ENCODE measurements at places on chromosomes 4 and X.

- DNase-seq: no peak
Measured at GRCh38 chr4:166091146-166091545, 218.1 kb downstream of the TLL1 start.

GRCh38 chr4:60847614-60848013, 352.5 kb upstream of the ADGRL3 start:
- no peak for DNase-seq

DNA sequence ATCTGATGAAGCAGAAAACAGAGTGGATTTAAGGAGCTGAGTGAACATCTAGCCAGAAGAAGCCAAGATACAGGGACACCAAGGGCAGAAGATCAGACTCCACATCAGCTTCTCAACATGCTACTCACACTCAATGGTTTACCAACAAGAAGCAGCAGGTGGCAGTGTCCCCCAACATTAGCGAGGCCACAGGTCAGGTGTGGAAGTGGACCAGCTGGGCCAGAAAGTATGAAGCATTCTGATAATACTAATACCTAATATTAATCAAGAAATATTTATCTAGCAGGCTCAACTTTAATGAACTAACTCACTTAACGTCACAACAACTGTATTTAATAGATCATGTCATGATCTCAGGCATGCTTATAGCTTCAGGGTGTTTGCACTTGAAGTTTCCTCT, 73.4 kb upstream of the TTC29 start:
- peak; percentile 6 for DNase-seq

DNA sequence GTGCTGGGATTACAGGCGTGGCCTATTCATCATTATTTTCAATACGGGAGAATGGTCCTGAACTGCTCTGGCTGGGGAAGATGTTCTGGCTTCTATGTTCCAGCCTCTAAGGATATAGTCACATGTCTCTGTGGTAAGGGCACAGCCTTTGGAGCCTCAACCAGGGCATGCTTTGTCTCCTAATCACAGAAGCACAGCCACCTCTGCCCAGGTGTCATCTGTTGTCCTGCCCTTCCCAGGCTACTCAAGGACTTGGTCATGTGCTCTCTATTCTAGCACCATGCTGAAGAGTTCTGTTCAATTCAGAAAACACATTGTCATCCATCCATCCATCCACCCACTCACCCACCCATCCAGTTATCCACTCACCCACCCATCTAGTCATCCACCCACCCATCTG, 29.5 kb downstream of the ASMTL start:
- DNase-seq: no peak

GRCh38 chrX:9071031-9071650, 37.2 kb upstream of the FAM9B start:
- DNase-seq: no peak

DNA sequence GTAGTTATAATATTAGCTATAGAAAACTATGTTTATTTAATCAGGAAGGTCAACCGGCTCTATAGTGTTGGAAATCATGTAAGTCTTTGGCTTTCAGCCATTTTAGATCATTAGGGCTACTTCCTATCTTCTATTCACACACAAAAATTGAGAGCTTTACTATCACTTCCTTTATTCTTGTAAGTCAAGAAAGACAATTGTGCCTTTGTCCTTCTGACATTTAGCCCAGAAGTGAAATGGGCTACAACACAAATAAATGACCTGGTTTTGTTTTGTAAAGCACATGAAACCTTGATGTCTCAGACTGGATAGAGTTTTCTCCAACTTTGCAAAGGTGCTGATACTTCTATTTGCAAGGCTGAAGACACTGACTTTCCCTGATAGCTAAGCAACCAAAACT, 122.4 kb upstream of the ACSL4 start:
- no peak for DNase-seq

GRCh38 chr4:147336252-147336651, 144.6 kb upstream of the EDNRA start:
- no peak for DNase-seq

- DNase-seq: no peak
Measured at GRCh38 chr4:121100093-121100775, 27.9 kb upstream of the NDNF start.

- no peak for DNase-seq
Measured at GRCh38 chr4:41209187-41209586, 5.2 kb downstream of the APBB2 start.

GRCh38 chr4:4428966-4429875, 42.3 kb downstream of the NSG1 start:
- no peak for DNase-seq

DNA sequence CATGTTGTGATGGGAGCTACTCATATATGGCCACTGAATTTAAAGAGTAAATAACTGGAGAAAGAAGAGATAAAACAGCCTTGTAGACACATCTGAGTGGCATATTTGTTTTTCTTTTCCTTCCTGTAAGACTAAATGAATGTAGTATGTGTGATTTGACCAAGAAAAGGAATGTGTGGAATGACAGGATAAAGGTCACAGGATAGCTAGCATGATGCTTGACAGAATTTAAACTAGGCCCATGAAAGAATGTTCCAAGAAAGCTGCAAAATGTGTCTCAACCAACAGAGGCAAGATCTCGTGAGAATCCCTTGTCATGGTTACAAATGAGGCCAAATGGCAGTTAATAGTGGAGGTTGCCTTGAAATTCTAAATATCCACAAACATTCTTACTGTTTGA, 137.0 kb downstream of the KCNIP4 start:
- DNase-seq: no peak

DNA sequence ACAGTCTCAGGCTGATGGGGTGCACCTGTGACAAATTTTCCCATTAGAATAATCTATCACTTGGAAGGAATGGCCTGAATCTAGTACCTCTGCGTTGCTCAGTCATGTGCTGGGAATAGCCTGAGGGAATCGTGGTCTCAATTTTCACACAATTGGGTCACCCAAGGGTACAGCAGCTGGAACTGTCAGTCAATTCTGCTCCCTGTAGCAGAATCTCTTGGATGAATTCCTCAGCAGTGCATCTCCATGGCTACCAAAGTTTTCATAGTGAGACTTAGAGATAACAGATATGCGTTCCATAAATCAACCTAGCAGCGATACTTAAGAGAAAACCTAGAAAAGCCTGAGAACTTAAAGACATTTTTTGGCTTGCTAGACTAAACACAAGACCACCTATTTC, 288.7 kb upstream of the CTSO start:
- DNase-seq: no peak

GRCh38 chr4:40373636-40374035, 38.5 kb downstream of the CHRNA9 start:
- DNase-seq: no peak

DNA sequence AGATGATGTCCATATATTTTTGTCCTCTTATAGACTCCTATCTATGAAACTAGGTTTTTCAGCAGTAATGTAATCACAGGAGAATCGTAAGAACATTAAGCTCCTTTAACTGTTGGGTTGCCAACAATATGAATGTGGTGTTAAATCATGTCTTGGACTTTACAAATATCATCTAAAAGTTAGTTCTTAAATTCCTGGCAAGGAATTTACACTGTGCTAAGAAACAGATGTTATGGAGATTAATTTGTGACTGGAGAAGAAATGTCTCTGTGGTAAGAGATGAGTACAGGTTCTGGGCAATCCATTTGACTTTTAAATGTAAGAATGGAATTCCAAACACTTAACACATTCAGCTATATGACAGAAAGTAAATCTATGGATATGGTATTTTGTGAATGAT, 34.6 kb downstream of the CNKSR2 start:
- DNase-seq: no peak

- DNase-seq: no peak
Measured at GRCh38 chr4:53005149-53005546, 143.0 kb downstream of the RASL11B start.

GRCh38 chrX:107742700-107743191, 32.8 kb downstream of the TSC22D3 start:
- DNase-seq: no peak

DNA sequence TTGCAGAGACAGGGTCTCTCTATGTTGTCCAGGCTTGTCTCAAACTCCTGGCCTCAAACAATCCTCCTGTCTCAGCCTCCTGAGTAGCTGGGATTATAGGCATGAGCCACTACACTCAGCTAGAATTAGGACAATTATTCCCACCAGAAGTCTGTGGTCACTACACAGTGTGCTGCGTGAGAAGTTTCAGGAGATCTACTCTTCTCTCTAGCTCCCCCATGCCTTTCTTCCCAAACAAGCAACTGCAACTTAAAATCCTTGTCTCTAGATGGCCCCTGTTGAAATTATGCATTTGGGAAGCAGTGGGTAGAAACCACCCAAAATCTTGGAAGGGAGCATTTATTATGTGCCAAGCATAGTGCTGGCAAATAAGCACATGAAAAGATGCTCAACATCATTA, 21.1 kb upstream of the MAP7D3 start:
- no peak for DNase-seq

GRCh38 chrX:107454302-107454701, 4.8 kb downstream of the FRMPD3 start:
- no peak for DNase-seq

GRCh38 chr4:119665752-119666151, 37.1 kb upstream of the PDE5A start:
- no peak for DNase-seq

- DNase-seq: no peak
Measured at GRCh38 chr4:24574236-24574635, 10.1 kb downstream of the DHX15 start.

DNA sequence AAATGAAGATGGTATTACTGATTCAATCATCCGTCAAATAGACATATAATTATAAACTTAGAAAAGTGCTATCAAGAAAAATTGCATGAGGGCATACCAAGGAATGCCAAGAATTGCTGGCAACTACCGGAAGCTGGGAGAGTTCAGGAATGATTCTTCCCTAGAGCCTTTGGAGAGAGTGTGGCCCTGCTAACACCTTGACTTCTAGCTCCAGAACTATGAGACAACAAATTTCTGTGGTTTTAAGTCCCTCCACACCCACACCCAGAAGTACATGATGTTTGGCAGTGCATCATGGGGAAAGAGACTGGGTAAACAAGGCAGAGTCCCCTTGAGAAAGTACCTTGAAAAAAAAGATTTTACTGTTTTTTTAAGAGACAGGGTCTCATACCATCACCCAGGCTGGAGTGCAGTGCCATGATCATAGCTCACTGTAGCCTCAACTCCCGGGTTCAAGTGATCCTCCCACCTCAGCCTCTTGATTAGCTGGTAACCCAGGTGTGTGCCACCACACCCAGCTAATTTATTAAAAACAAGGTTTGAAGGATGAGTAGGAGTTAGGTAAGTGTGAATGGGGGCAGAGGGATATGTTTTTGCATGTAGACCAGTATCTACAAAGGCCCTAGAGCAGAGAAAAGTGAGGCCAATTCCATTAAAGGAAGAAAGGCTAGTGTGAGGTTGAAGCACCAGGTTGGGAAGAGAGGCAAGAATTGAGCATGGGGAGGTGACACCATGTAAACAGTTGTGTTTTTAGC, 53.1 kb downstream of the GSX2 start:
- no peak for DNase-seq

GRCh38 chr4:186190581-186191199, 677 bp upstream of the CYP4V2 start:
- DNase-seq: peak; percentile 29

DNA sequence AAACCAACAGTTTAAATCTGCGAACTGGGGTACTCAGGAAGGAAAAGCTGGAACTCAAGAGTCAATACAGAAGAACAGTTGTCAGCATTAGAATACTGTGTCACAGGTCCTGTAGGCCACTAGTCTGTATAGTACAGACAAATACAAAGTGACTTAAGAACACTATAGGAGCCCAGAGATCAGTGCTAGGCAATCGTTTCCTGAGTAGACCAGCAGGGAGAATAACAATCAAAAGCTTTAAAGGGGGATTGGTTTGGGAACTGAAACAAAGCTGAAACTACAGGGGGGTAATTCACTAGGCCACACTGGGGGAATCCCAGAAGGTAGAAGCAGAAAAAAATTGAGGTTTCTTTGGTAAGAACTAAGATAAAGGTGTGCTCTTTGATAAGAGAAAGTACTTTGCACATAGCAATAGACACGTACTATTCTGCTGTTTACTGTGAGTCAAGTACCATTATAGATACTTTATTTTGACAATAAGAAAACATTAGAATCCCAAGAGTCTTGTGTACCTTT, 339.7 kb downstream of the PCDH19 start:
- no peak for DNase-seq

- no peak for DNase-seq
Measured at GRCh38 chr4:66930206-66930605, 615.1 kb downstream of the CENPC start.

- DNase-seq: no peak
Measured at GRCh38 chrX:31237189-31237588, 165.3 kb upstream of the FTHL17 start.

- no peak for DNase-seq
Measured at GRCh38 chrX:83469551-83469950, 38.5 kb upstream of the POU3F4 start.

DNA sequence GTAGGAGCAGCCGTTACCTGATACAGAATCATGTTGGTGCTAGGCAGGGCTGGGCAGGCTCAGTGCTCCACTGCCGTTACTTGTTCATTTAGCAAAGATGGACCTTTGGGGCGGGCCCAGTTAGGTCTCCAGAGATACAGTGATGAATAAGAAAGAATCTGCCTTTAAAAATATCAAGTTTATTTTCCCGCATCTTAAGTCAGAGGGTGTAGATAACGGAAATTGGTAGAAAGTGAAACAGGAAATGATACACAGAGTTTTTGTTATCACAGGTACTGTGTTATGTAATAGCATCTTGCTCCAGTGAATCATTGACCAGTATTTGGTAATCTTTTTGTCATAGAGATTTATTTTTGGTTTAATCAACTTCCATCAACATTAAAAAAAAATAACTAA, 5.5 kb downstream of the TMEM131L start:
- DNase-seq: no peak

Measured in activated T-helper 1 cell treated with anti-CD3 and anti-CD28 coated beads, Interleukin-2, amount 50 U/mL, for 16 hours (primary cell).